Natural killer cell treated with Interleukin-12 subunit alpha and Interleukin-12 subunit beta and Interleukin-15 and Interleukin-18, amount 100 ng/mL, for 72 hours (primary cell): ENCODE measurements at places on chromosomes 1 and 21. TPM values are rescaled to one million over a fixed set of nuclear protein-coding genes. Genes with fewer than 3 reads are reported as not detected.

CA6 gene
- not detected for total RNA-seq

C1orf116 gene
- total RNA-seq = not detected

F13B gene
- not detected for total RNA-seq

ENAH gene
- total RNA-seq = not detected

CD84 gene
- 13.4 TPM for total RNA-seq

CLIC6 gene
- 0.45 TPM for total RNA-seq

NES gene
- total RNA-seq = not detected

AQP10 gene
- not detected for total RNA-seq

GRCh38 chr1:52325786-52326185 lies 40.2 kb downstream of the CC2D1B start:
- no peaks in the 10 kb centered on the region for H3K27me3 ChIP-seq
- H3K4me3 ChIP-seq = no peak overlapping the region
- peaks cover 5% of the 10 kb centered on the region for H3K4me1 ChIP-seq
- no peak for DNase-seq
- H3K36me3 ChIP-seq = no peaks in the 10 kb centered on the region

- no peaks in the 10 kb centered on the region for H3K4me1 ChIP-seq
- no peak overlapping the region for H3K27ac ChIP-seq
- no peak for DNase-seq
- no peak overlapping the region for H3K4me3 ChIP-seq
Measured at GRCh38 chr1:41483001-41483850, 1.3 kb downstream of the EDN2 start.

GRCh38 chr1:248821101-248821500 lies 4.6 kb downstream of the SH3BP5L start:
- H3K4me1 ChIP-seq = peaks cover 53% of the 10 kb centered on the region
- no peaks in the 10 kb centered on the region for H3K36me3 ChIP-seq
- DNase-seq = no peak

- no peak for DNase-seq
- no peak overlapping the region for H3K27ac ChIP-seq
- no peaks in the 10 kb centered on the region for H3K4me1 ChIP-seq
- peaks cover 51% of the 10 kb centered on the region for H3K36me3 ChIP-seq
- no peaks in the 10 kb centered on the region for H3K27me3 ChIP-seq
Measured at GRCh38 chr1:236204039-236204438, 61.7 kb downstream of the GPR137B start.

- H3K4me1 ChIP-seq = peaks cover 16% of the 10 kb centered on the region
- H3K36me3 ChIP-seq = no peaks in the 10 kb centered on the region
- H3K4me3 ChIP-seq = no peak overlapping the region
- no peak overlapping the region for H3K27ac ChIP-seq
Measured at GRCh38 chr1:206657751-206658150, 22.4 kb downstream of the DYRK3 start.

DNA sequence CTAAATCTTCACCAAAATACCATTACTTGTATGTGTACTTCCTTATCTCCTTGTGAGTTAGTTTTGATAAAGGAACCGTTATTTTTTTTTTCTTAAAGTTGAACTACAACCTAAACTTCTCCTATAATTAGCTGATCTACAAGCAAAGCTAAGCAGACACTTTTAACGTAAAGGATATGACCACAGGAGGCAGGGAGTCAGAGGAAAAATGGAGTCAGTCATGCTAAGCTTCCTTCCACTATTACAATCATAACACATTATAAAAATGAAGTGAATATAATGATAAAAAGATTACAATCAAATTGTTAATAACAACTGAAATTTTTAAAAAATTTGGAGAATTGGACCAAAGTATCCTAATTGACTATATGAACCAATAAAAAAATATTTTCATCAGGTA lies 892.6 kb downstream of the KCNT2 start:
- no peak overlapping the region for H3K4me3 ChIP-seq
- no peak for DNase-seq
- H3K27ac ChIP-seq = no peak overlapping the region
- H3K4me1 ChIP-seq = no peaks in the 10 kb centered on the region

- H3K4me1 ChIP-seq = no peaks in the 10 kb centered on the region
- no peak for DNase-seq
- no peak overlapping the region for H3K4me3 ChIP-seq
- no peaks in the 10 kb centered on the region for H3K27me3 ChIP-seq
Measured at GRCh38 chr1:24100945-24101737, 10.8 kb downstream of the MYOM3 start.

GRCh38 chr1:9929431-9930385 lies 13.5 kb downstream of the LZIC start:
- no peaks in the 10 kb centered on the region for H3K27me3 ChIP-seq
- no peak for DNase-seq
- peaks cover 4% of the 10 kb centered on the region for H3K36me3 ChIP-seq
- no peaks in the 10 kb centered on the region for H3K4me1 ChIP-seq
- no peak overlapping the region for H3K27ac ChIP-seq
- H3K4me3 ChIP-seq = no peak overlapping the region

GRCh38 chr1:73998348-73998959 lies 199.5 kb downstream of the LRRIQ3 start:
- no peaks in the 10 kb centered on the region for H3K4me1 ChIP-seq
- no peak for DNase-seq
- no peaks in the 10 kb centered on the region for H3K27me3 ChIP-seq

DNA sequence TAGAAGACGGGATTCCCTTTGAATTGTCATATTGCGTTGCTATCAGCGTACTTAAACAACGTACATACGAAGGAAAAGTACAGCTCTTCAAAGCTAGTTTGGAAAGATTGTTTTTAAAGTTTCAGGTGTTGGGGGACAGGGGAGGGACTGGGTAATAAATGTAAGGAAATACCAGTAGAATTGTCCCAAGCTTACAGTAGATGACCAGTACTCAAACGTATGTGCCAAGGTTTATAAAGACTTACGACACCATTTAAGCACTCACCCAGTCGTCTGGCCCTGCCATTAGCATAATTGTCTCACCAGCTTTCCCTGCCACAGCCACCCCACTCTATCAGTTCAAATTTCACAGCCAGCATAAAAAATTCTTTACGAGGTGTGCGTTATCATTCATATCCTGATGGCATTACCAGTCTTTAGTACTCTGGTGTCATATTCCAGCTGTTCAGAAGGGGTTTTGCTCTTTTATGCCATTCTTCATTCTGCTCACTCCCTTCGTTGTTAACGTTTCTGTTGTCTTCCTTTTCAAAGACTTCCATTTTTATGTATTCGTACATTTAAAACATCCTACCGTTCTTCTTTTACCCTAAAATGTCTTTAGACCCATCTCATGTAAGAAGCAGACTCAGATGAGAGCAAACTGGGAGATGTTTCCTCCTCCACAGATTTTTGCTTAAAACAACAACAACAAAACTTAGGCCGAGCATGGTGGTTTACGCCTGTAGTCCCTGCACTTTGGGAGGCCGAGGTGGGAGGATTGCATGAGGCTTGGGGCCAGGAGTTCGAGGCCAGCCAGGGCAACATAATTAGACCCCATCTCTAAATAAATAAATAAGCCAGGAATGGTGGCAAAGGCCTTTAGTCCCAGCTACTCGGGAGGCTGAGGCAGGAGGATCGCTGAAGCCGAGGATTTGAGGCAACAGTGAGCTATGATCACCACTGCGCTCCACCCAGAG lies 1.0 kb upstream of the HP1BP3 start:
- no peaks in the 10 kb centered on the region for H3K27me3 ChIP-seq
- H3K4me1 ChIP-seq = peaks cover 20% of the 10 kb centered on the region
- H3K4me3 ChIP-seq = peak overlapping the region; percentile 91
- H3K36me3 ChIP-seq = peaks cover 9% of the 10 kb centered on the region
- no peak for DNase-seq
- peak overlapping the region; percentile 95 for H3K27ac ChIP-seq

- no peaks in the 10 kb centered on the region for H3K27me3 ChIP-seq
- no peaks in the 10 kb centered on the region for H3K36me3 ChIP-seq
- H3K27ac ChIP-seq = no peak overlapping the region
- no peak overlapping the region for H3K4me3 ChIP-seq
- no peak for DNase-seq
Measured at GRCh38 chr1:248421384-248421783, 18.5 kb downstream of the OR2T1 start.

- H3K4me3 ChIP-seq = no peak overlapping the region
- H3K36me3 ChIP-seq = no peaks in the 10 kb centered on the region
- H3K27ac ChIP-seq = no peak overlapping the region
- no peaks in the 10 kb centered on the region for H3K4me1 ChIP-seq
Measured at GRCh38 chr21:43290421-43291346, 121.9 kb downstream of the CRYAA start.

- no peak overlapping the region for H3K27ac ChIP-seq
- no peaks in the 10 kb centered on the region for H3K27me3 ChIP-seq
- DNase-seq = no peak
- no peaks in the 10 kb centered on the region for H3K36me3 ChIP-seq
Measured at GRCh38 chr1:194535369-194535768, 1349.0 kb upstream of the B3GALT2 start.

- no peaks in the 10 kb centered on the region for H3K4me1 ChIP-seq
- H3K36me3 ChIP-seq = no peaks in the 10 kb centered on the region
- no peak overlapping the region for H3K27ac ChIP-seq
- no peak for DNase-seq
- H3K4me3 ChIP-seq = no peak overlapping the region
Measured at GRCh38 chr1:244957525-244957924, 93.2 kb upstream of the HNRNPU start.

DNA sequence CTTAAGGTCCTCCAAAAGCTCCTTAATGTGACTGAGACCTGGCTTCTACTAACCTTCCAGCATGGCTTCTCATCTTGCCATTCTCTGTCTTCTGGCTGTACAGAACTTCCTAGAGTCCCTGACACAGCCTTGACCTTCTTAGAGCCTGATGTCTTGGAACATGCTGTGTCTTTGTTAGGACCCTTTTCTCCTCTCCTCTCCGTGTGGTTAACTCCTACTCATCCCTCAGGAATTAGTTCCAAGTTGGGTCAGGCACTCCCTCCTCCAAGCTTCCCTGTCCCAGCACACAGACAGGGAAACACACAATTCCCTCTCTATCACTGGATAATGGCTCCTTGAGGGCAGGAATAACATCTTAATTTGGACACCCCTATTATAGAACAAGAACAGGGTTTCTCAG lies 275.4 kb upstream of the USP24 start:
- no peaks in the 10 kb centered on the region for H3K4me1 ChIP-seq
- H3K27me3 ChIP-seq = peaks cover 4% of the 10 kb centered on the region
- H3K27ac ChIP-seq = no peak overlapping the region
- no peak for DNase-seq
- H3K36me3 ChIP-seq = no peaks in the 10 kb centered on the region
- H3K4me3 ChIP-seq = no peak overlapping the region

DNA sequence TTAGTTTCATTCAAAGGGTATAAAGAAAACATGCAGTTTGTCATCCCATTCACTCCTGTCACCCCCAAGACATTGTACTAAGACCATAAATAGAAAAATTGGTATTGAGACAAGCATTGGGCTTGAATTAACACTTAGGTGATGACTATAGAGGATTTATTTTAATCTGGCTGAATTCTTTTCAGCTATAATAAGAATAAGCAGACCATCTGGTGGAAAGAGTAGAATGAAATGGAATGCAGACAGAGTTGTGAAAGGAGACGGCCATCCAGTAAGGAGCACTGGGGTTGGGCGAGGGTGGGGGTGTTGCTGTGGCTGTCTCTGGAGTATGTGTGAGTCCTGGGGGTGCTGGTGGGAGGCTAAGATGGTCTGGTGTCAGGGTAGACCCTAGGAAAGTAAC lies 125.0 kb upstream of the IVNS1ABP start:
- H3K27ac ChIP-seq = no peak overlapping the region
- H3K27me3 ChIP-seq = no peaks in the 10 kb centered on the region
- peaks cover 34% of the 10 kb centered on the region for H3K4me1 ChIP-seq
- H3K36me3 ChIP-seq = peaks cover 6% of the 10 kb centered on the region
- H3K4me3 ChIP-seq = peak overlapping the region; percentile 80

DNA sequence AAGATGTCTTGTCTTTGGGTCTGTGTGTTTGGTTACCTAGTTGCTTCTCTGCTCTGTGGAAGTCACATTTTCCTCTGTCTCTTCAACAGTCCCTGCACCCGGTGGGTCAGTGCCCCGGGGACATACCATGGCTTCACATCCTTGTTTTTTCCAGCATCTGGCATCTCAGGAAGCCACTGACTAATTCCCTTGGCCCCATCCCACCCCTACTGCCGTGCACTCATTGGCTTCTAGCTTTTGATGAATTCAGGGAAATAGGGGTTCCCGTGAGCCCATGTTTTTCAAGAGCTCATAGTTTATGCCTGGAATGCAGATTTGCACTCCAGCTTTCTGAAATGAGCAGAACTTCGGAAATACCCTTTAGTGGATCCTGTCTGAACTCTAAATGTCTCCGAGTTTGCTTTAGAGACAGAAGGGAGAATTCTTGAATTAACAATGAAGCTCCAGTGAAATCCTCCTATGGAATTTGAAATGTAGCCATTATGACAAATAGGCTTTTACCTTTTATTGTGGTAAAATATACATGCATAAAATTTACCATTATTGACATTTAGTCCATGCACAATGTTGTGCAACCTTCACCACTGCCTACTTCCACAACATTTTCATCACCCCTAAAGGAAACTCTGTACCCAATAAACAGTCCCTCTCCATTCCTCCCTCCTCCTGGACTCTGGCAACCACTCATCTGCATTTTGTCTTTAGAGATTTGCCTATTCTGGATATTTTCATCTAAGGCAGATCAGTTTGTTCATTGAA lies 67.5 kb downstream of the CLIC6 start:
- H3K27ac ChIP-seq = no peak overlapping the region

DNA sequence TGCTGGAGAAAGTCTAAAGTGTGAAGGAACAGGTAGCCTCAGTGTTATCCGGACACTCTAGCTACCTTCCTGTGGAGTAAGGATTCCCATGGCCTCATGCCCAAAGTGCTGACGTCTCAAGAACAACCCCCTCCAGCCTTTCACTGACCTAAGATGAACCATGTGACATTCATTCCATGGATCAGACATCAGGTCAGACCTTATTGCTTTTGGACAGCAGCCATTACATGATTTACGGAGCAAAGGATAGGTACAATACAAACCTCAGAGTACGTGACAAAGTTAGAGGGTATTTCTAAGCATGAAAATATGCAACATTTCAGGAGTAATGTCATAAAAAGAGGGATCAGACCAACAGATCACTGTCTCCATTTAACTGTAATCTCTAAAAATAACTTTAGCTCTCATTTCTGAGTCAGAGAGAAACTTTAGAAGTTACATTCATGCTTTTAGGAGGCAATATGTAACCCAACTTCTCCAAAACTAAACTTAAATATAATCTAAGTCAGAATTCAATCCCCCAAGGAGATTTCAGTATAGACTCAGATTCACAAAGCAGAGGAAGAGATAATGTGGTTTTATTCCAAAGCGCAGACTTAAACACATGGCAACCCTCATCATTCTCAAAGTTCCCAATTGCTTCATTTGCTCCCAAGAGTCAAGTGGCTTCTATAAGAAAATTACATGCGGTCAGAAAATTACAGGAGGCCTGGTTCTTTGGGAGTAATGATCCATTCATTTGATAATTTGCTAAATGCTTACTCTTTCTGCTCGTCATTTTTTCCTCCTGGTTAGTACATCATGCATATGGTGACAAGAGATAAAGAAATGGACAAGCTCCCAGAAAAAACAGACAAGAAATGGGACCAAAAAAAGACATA lies 280.4 kb downstream of the SETD4 start:
- H3K36me3 ChIP-seq = no peaks in the 10 kb centered on the region
- DNase-seq = no peak
- H3K27ac ChIP-seq = no peak overlapping the region

- DNase-seq = no peak
- no peaks in the 10 kb centered on the region for H3K36me3 ChIP-seq
- no peak overlapping the region for H3K4me3 ChIP-seq
Measured at GRCh38 chr1:209534496-209535250, 48.8 kb upstream of the CAMK1G start.
